ENCODE measurements at places on chromosomes 7 and 10. TPM values are rescaled to one million over a fixed set of nuclear protein-coding genes. Genes with fewer than 3 reads are reported as not detected.

DNA sequence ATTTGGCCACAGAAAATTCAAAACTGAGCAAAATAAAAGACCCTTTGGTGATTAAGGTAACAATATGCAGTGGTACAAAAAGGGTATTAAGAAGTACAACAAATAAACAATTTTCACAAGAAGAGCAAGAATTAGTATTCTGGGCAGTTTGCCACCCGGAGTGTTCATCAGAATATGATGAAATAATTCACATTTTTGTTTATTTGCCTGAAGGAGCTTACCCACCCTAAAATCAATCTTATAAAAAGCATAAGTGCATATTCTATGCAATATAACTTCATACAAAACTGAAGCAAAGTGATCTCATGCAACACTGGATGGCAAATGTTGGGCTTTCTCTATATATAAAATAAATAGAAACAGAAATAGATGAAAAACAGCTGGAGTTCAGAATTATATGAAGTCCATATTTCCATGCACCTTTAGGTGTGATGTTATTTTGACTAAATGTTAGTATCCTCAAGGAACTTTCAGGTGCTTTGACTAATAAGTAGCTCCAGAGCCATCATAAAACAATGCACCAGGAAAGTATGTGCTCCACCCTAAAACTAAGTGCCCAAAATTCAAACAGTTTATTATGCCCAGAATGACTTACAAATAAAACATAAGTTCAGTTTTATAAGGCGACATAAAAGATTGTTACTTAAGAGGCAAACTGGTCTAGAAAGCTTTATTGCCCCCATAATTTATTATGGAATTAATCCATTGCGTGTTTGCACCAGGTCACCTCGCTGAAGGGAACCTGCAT, 474.3 kb downstream of the SEMA3D start:
- no peak for DNase-seq

- DNase-seq, result no peak
These were observed 639.0 kb upstream of the DPP6 start for GRCh38 chr7:153413199-153413539.

DNA sequence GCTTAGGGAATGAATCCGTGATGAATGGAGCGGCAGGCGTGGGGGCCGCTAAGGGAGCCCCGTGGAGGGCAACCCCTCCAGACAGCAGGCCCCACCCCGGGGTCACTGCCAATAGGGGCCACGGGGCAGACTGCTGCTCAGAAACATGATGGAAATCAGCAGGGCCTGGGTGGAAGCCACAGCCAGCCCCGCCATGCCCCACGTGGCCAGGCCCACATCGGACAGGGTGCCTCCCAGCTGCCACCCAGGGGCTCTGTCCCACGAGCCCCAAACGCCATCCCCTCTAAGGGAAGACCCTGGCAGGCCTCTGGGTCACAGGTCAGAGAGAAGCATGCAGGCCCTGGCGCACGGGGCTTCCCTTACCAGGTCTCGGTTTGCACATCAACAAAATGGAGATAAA, 28.4 kb downstream of the TNRC18 start:
- no peak for DNase-seq

DNA sequence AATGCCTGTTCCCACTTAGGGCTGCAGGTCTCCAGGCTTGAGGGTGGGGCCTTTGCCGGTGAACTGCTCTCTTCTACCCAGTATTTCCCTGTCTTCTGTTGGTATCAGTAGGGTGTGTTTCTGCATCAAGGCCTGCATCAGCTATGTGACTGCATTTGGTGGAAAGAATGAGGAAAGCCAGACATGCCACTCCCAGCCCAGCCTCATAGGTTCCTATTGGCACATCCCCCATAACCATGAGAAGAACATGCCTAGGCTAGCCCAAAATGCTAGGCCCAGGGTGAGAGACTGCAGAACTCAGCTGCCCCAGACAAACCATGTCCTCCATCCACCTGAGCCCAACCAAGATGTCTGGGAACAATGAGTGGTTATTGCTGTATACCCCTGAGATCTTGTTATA, 380.3 kb upstream of the ADARB2 start:
- DNase-seq, result peak; percentile 92

EZH2 gene
- 6.6 TPM for total RNA-seq

- peak; percentile 58 for DNase-seq
These were observed 861 bp downstream of the NRBF2 start for GRCh38 chr10:63133821-63134557.

Data from bronchial epithelial cell (primary cell).